ENCODE measurements at places on chromosomes 11 and 22. TPM values are rescaled to one million over a fixed set of nuclear protein-coding genes. Genes with fewer than 3 reads are reported as not detected.
A peak's percentile ranks its signal among the peaks of the same experiment; 100 is the strongest.

The ENTHD1 gene
- not detected for total RNA-seq

The RCE1 gene
- total RNA-seq: 55.1 TPM

DNA sequence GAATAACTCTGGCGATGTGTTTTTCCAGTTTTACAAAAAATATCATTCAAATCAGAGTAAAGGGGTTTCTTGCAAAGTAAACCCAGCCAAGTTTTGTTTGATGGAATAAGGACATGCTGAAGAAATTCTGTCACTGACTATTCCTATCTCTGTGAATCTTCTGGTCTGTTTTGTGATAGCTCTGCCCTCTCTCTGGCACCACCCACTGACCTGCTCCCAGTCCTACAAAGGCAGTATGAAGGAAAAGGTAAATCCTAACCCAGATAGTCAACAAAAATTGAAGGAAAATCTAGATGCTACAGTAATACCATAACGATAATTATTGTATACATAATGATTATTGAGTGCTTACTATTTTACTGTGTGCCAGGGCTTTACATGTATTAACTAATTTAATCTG is 76.3 kb upstream of the TP53AIP1 start:
- DNase-seq: peak; percentile 18

DNA sequence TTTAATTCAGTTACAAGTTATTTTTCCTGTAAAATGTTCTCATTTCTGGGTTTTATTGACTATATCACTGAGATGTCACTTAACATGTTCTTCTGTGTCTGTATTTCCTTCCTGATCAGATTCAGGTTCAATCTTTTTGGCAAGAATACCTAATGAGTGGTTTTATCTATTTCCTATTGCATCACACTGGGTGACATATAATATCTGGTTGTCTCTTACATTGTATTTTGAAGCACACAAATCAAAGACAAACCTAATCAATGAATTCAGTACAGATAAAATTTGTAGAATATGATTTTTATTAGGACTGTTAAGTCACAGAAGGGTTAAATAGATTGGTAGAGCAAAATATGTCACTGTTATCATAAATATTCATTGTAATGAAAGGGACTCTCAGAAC is 60.4 kb downstream of the BCL2L13 start:
- no peak for DNase-seq

The OR52H1 gene
- 0.28 TPM for total RNA-seq

- no peak for DNase-seq
Observed at GRCh38 chr11:2748814-2749554, 49.2 kb upstream of the KCNQ1OT1 start.

- DNase-seq: no peak
Observed at GRCh38 chr11:117456027-117456720, 128.5 kb downstream of the CEP164 start.

GRCh38 chr11:92492372-92492771 is 267.8 kb downstream of the FAT3 start:
- DNase-seq: no peak

- DNase-seq: no peak
Observed at GRCh38 chr22:24145446-24146193, 35.7 kb upstream of the SUSD2 start.

GRCh38 chr11:78420796-78421209 is 3.2 kb upstream of the GAB2 start:
- DNase-seq: no peak

The ALDH3B2 gene
- total RNA-seq: not detected

The MMP3 gene
- not detected for total RNA-seq

GRCh38 chr11:112100462-112100861 is 13.8 kb downstream of the SDHD start:
- DNase-seq: no peak

All from GM23338 (cell line).